Progenitor cell of endocrine pancreas (in vitro differentiated cells): ENCODE measurements at places on chromosomes 2 and 18. TPM values are rescaled to one million over a fixed set of nuclear protein-coding genes. Genes with fewer than 3 reads are reported as not detected.

- no peak for DNase-seq
These were observed 233.5 kb downstream of the DYM start for GRCh38 chr18:49227001-49227380.

GRCh38 chr2:4012197-4012596, 308.8 kb downstream of the DCDC2C start:
- no peak for DNase-seq

DNA sequence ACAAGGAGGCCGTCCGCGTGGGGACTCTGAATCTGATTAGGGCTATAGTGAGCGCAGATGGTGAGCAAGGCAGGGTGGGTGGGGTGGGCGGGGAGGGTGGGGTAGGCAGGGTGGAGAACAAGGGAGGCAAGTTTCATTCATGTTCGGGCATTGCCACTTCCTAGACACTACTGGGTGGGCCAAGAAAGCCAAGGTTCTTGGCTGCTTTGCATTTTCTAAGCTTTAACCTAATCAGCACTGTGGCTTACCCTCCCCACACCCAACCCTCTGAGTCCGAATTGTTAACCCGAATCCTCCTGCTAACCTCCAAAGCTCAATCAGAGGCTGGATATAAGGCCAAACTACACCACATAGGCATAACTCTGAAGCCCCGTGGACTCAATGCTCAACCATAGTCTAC, 18.1 kb downstream of the MROH2A start:
- peak; percentile 2 for DNase-seq

- DNase-seq: no peak
These were observed 109.1 kb downstream of the WDSUB1 start for GRCh38 chr2:159177357-159177756.

DNA sequence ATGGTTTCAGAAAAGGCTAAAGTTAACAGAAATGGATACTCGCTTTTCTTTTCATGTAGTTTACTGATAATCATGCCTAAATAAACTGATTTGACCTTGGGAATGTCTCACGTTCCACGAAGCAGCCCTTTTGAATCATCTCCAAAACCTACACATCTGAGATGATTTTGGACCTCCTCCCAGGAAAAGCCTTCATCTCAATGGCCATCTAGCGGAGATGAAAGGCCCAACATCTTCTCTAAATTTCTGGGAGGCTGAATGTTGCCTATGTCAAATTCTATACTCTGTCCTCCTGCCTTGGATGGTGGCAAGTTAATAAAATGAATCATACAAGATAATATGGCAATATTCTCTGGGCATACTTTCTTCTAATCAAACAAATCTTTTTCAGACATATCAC, 448.5 kb downstream of the ZEB2 start:
- DNase-seq: no peak

Gene REG3A
- total RNA-seq: not detected in 2 replicates
